HFFc6 (cell line): ENCODE measurements at places on chromosomes 4 and X. TPM values are rescaled to one million over a fixed set of nuclear protein-coding genes. Genes with fewer than 3 reads are reported as not detected.

Gene CTAG2
- total RNA-seq: not detected in 3 replicates

Gene TCEAL3
- total RNA-seq: 63.4 and 79.4 TPM in 2 replicates

Gene COX7B
- 232 to 245 TPM (median 236 TPM) in 3 replicates for total RNA-seq

Gene NLGN4X
- not detected in 2 replicates for total RNA-seq

Gene VCX3B
- total RNA-seq: not detected in 3 replicates

DNA sequence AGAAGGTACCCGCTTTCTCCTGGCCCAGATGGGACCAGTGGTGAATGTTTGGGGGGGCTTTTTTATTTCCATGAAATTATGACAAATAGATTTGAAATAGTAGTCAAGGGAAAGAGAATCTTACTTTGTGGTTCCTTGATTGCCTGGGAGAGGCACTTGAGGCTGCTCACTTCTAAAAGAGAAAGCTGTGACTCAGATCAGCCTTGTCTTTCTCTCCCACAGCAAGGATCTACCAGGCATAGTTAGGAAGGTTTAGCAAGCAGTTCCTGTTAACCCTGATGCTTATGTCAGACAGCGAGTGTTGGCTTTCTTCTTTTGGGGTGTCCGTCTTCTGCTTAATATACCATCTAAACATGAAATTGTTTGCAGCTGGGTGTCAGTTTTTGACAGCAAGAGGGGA lies 114.5 kb downstream of the TSPAN7 start:
- no peak overlapping the region for H3K27ac ChIP-seq
- no peak for DNase-seq
- H3K4me3 ChIP-seq: no peak overlapping the region

DNA sequence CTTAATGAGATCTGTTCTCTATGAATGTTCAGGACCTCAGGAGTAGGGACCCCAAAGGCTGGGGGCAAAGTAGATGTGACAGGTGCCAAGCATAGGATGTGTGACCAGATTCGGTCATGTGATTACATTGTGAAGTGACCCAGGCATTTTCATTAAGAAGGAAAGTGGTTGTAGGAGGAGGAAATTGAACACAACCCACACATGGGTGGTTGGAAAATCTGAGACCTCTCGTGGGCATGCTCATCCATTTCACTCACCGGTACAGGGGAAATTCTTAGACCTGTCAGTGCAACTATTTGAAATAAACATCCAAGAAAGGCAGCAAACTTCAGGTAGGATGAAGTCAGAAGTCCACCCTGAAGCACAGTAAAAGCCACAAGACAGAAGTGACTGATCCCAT lies 43.5 kb upstream of the CD99 start:
- DNase-seq: no peak
- no peaks in the 10 kb centered on the region; the same call in 1 of the 2 replicates for H3K27me3 ChIP-seq
- H3K4me1 ChIP-seq: no peaks in the 10 kb centered on the region
- H3K27ac ChIP-seq: no peak overlapping the region
- H3K36me3 ChIP-seq: peaks cover 5% of the 10 kb centered on the region; the same call in 1 of the 2 replicates

- H3K27me3 ChIP-seq: no peaks in the 10 kb centered on the region; the same call in 1 of the 2 replicates
- H3K36me3 ChIP-seq: peaks cover 6% of the 10 kb centered on the region; the same call in 1 of the 2 replicates
- H3K4me3 ChIP-seq: no peak overlapping the region
These were observed 521.4 kb downstream of the RPA4 start for GRCh38 chrX:97405031-97405660.

DNA sequence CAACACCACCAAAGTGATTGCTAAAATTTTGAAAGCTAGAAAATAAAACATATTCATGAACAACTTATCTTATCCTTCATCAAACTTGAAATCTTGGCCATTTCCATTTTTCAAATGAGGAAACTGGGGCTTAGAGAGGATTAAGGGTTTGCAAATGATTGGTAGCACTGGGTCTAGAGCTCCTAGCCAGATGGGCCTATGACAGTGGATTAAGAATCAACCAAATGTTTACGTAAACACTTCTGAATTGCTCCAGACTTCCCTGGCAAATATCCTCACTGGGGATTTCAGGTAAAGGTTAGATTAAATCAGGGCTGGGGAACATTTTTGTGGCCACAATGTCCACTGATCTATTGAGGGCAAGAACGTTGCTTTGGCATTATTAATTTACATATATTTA lies 241.2 kb downstream of the ANK2 start:
- peaks cover 24% of the 10 kb centered on the region for H3K4me1 ChIP-seq
- no peak for DNase-seq
- H3K27ac ChIP-seq: no peak overlapping the region
- no peaks in the 10 kb centered on the region for H3K27me3 ChIP-seq
- no peaks in the 10 kb centered on the region for H3K36me3 ChIP-seq

DNA sequence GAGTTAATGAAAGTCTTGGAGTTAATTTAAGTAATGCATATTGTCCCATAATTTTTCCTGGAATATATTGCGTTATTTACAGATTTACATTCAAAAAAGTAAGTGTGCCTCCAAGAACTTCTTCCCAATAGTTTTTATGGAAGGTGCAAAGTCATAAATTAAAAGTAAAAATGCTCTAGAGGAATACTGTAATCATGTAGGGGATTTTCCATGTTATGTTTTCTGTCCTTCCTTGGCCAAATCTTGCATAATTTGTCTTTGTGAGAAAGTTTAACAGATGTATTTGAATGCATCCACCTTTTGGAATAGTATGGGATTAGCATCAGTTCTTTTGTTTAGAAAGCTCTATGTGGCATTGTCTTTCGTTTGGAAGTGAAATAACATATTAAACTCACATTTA lies 144.1 kb upstream of the GIMD1 start:
- no peaks in the 10 kb centered on the region for H3K36me3 ChIP-seq
- no peak overlapping the region for H3K27ac ChIP-seq
- no peak for DNase-seq
- H3K4me3 ChIP-seq: no peak overlapping the region
- H3K4me1 ChIP-seq: no peaks in the 10 kb centered on the region
- no peaks in the 10 kb centered on the region for H3K27me3 ChIP-seq

DNA sequence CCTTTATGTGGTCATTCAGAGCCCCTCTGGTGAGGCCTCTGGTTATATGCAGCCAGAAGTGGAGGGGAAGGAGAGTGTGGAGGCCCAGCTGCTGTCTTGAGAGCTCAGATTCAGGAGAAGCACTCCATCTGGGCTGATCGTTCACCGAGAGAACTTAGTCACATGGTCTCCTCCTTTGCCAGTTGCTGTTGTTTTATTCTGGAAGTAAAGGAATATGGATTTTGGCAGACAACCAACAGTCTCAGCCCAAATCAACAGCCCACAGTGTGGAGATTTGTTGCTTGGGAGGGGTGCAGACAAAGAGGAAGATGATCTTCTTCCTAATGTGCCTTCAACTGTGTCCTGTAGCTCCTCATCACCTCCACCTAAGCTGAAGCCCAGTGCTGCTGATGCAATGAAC lies 355.4 kb downstream of the ANK2 start:
- H3K27me3 ChIP-seq: no peaks in the 10 kb centered on the region; the same call in 1 of the 2 replicates
- no peaks in the 10 kb centered on the region; the same call in 1 of the 2 replicates for H3K4me1 ChIP-seq
- no peak overlapping the region for H3K4me3 ChIP-seq
- H3K27ac ChIP-seq: no peak overlapping the region
- no peaks in the 10 kb centered on the region for H3K36me3 ChIP-seq

GRCh38 chr4:121510341-121510874 lies 129.6 kb upstream of the QRFPR start:
- no peak overlapping the region for H3K4me3 ChIP-seq
- no peak overlapping the region for H3K27ac ChIP-seq
- no peaks in the 10 kb centered on the region for H3K36me3 ChIP-seq
- DNase-seq: no peak
- H3K4me1 ChIP-seq: no peaks in the 10 kb centered on the region

DNA sequence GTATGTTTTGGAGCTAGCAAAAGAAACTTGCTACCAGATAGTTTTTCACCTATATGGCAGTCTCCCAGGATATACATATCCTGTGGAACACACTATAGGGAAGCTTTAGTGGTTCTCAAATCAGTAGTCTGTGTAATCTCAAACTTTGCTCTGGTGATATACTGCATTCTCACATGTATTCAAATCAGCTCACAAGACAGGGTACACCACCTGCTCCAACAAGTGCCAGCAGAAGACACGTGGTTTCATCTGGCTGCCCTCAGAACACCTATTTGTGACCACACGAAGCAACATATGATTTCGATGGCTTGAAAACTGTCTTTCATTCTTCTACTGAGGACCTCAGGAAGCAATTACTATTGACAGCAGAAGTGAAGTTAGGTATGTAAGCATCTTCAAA lies 37.7 kb downstream of the BCLAF3 start:
- no peak for DNase-seq
- no peaks in the 10 kb centered on the region for H3K36me3 ChIP-seq
- peaks cover 16% of the 10 kb centered on the region for H3K4me1 ChIP-seq

GRCh38 chr4:10019521-10020051 lies 1.7 kb downstream of the SLC2A9 start:
- no peaks in the 10 kb centered on the region for H3K36me3 ChIP-seq
- DNase-seq: no peak
- peaks cover 7% of the 10 kb centered on the region for H3K27me3 ChIP-seq
- H3K4me3 ChIP-seq: peak overlapping the region; percentile 88
- peaks cover 27% of the 10 kb centered on the region for H3K4me1 ChIP-seq
- peak overlapping the region; percentile 94 for H3K27ac ChIP-seq

- H3K27ac ChIP-seq: no peak overlapping the region
- no peaks in the 10 kb centered on the region for H3K4me1 ChIP-seq
- H3K36me3 ChIP-seq: no peaks in the 10 kb centered on the region
These were observed 621.8 kb upstream of the GALNT7 start for GRCh38 chr4:172546782-172547181.

- no peak for DNase-seq
- no peak overlapping the region for H3K27ac ChIP-seq
- no peak overlapping the region for H3K4me3 ChIP-seq
- H3K27me3 ChIP-seq: peaks cover 8% of the 10 kb centered on the region
- no peaks in the 10 kb centered on the region for H3K36me3 ChIP-seq
These were observed 1.3 kb downstream of the SH3TC1 start for GRCh38 chr4:8200302-8200975.

- H3K27ac ChIP-seq: no peak overlapping the region
- H3K27me3 ChIP-seq: peaks cover 28% of the 10 kb centered on the region
- H3K4me1 ChIP-seq: no peaks in the 10 kb centered on the region; the same call in 1 of the 2 replicates
- no peak for DNase-seq
- peak overlapping the region; percentile 67 for H3K4me3 ChIP-seq
These were observed 504 bp upstream of the PDLIM3 start for GRCh38 chr4:185535612-185536410.

DNA sequence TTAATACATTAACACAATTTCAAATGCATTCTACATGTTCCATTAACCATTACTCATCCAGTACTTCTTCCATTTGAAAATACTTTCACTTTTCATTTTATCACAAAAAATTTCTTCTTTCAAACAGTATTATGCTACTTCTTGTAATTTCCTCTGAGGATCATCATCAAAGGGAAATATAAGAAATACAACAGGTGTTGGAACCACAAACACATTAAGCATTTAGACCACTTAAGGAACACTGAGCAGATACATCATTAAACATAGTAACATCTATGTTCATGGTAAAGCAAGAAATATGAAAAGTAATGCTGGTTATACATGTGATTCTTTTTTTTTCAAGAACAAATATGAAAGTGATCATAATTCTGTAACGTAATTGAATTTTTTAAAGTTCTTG lies 2207.0 kb downstream of the ARAP2 start:
- no peak for DNase-seq
- peak overlapping the region; percentile 40; the same call in 1 of the 2 replicates for H3K4me3 ChIP-seq
- no peaks in the 10 kb centered on the region for H3K36me3 ChIP-seq
- H3K4me1 ChIP-seq: peaks cover 4% of the 10 kb centered on the region; the same call in 1 of the 2 replicates
- no peak overlapping the region for H3K27ac ChIP-seq

- H3K36me3 ChIP-seq: peaks cover 4% of the 10 kb centered on the region
- H3K27me3 ChIP-seq: no peaks in the 10 kb centered on the region
- peak overlapping the region; percentile 72 for H3K27ac ChIP-seq
- DNase-seq: peak; percentile 61
These were observed 1015.1 kb downstream of the RPA4 start for GRCh38 chrX:97898798-97899197.

DNA sequence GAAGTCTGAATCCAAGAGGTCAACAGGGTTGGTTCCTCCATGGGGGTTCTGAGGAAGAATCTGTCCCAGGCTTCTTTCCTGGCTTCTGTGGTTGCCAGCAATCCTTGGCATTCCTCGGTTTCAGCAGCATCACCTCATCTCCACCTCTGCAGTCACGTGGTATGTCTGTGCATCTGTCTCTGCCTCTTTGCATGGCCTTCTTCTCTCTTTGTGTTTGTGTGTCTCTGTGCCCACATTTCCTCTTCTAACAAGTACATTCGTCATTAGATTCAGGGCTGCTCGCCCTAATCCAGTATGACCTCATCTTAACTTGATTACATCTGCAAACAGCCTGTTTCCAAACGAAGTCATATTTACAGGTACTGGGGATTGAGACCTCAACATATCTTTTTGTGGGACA lies 114.0 kb downstream of the BCOR start:
- no peak overlapping the region for H3K4me3 ChIP-seq
- no peak overlapping the region for H3K27ac ChIP-seq
- H3K27me3 ChIP-seq: peaks cover 2% of the 10 kb centered on the region; the same call in 1 of the 2 replicates
- no peaks in the 10 kb centered on the region for H3K36me3 ChIP-seq

DNA sequence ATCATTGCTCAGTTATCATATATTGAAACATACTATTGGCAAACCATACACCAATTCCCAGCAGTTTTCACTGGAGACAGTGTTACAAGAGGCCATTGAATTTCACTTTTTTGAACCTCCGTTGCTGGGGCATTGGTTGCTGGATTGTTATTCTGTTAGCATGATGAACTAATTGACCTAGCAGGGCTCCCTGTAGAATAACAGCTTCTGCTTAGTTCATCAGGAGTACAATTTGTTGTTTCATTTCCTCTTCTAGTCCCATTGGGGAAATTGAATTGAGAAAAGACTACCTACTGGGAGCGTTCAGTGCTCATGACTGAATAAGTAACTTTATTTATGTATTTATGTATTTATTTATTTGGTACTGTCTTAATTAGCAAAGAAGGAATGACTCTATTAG lies 151.6 kb downstream of the SLIT2 start:
- DNase-seq: no peak
- H3K27ac ChIP-seq: no peak overlapping the region
- H3K27me3 ChIP-seq: no peaks in the 10 kb centered on the region; the same call in 1 of the 2 replicates
- H3K36me3 ChIP-seq: no peaks in the 10 kb centered on the region; the same call in 1 of the 2 replicates
- H3K4me1 ChIP-seq: peaks cover 16% of the 10 kb centered on the region
- H3K4me3 ChIP-seq: no peak overlapping the region

GRCh38 chr4:17260166-17260907 lies 251.6 kb downstream of the QDPR start:
- DNase-seq: no peak
- H3K27ac ChIP-seq: no peak overlapping the region
- no peaks in the 10 kb centered on the region for H3K4me1 ChIP-seq
- no peaks in the 10 kb centered on the region; the same call in 1 of the 2 replicates for H3K27me3 ChIP-seq
- H3K4me3 ChIP-seq: no peak overlapping the region

DNA sequence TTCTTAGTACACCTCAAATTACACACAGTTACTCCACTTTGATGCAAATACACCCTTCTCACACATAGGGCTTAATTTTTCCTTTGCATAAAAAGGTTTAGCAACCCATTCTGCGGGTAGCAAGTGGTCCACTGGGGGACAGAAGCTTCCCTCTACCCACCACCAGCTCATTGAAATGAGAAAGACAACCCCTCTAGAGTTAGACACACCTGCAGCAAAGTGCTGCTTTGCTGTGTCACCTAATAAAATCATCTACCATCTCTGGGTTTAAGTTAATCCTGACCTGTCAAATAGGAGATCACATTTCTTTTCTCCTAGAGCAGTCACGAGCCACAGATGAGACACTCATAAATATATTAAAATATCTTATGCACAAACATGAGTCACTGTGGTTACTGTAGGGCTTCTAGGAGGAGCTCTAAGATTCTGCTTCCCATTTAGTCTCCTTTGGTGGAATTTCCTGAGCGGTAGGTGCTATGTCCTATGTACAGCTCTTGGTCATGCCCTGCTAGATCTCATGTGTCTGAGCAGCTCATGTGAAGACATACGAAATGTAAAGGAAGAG lies 11.9 kb downstream of the BMX start:
- H3K4me3 ChIP-seq: no peak overlapping the region
- no peaks in the 10 kb centered on the region for H3K27me3 ChIP-seq
- no peaks in the 10 kb centered on the region for H3K36me3 ChIP-seq
- no peaks in the 10 kb centered on the region for H3K4me1 ChIP-seq
- no peak overlapping the region for H3K27ac ChIP-seq
- no peak for DNase-seq
